ENCODE measurements at places on chromosomes 7 and 10.

GRCh38 chr7:6154542-6155404 is 117.7 kb downstream of the CYTH3 start:
- no peak for DNase-seq

DNA sequence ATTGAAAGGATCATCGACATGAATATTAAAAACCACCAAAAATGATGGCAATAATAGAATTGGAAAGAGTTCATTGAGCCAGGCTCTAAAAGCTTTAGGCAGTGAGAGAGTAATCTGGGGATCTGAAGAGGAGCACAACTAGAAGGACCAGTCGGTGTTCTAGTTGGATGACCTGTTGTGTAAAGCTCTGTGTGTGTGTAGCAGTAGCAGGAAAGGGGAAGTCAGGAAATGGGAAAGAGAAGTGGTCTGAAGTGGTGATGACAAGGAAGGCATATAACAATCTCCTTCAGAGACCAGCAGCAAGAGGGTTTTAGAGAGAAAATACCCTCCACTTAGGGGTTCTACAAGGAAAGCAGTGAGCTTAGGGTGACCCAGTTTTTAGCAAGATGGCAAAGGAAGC is 539.2 kb downstream of the HTR7 start:
- no peak for DNase-seq

- no peak for DNase-seq
Observed at GRCh38 chr7:122628651-122629411, 70.1 kb downstream of the RNF133 start.

- no peak for DNase-seq
Observed at GRCh38 chr10:23461557-23461956, 22.7 kb downstream of the OTUD1 start.

DNA sequence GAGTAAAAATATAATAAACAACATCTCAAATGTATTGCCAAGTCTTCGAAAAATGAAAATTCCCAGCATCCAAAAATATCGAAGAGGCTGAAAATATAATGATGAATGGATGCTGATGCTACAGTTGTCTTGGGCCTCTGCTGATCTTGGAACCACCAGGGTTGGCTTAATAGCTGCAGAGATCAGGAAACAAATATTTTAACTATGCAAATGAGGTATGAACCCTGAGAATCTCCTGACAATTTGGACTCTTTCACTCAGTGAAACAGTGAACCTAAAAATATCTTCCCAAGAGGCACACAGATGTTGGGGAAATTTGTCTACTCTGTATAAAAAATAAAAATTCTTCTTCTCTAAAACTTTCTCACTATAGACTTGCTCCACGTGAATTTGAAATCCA is 97.7 kb upstream of the EGFR start:
- no peak for DNase-seq

- no peak for DNase-seq
Observed at GRCh38 chr7:31327071-31327470, 13.5 kb downstream of the NEUROD6 start.

DNA sequence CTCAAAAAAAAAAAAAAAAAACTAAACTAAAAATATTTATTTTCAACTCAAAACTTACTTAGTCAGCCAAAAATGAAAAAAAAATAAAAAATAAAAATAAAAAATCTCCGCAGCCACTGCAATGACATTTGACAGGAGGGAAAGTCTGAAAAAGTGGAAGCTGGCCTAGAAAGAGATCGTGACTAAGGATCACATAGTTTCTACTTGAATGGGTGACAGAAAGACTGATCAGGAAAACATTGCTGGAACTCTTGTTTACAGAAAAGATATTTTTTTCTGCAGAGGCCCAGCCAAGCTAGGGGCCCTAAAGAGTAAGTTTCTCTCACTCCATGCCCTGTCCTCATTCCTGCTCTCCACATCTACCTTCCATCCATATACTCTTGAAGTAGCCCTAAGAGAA is 92.8 kb upstream of the KCND2 start:
- no peak for DNase-seq

DNA sequence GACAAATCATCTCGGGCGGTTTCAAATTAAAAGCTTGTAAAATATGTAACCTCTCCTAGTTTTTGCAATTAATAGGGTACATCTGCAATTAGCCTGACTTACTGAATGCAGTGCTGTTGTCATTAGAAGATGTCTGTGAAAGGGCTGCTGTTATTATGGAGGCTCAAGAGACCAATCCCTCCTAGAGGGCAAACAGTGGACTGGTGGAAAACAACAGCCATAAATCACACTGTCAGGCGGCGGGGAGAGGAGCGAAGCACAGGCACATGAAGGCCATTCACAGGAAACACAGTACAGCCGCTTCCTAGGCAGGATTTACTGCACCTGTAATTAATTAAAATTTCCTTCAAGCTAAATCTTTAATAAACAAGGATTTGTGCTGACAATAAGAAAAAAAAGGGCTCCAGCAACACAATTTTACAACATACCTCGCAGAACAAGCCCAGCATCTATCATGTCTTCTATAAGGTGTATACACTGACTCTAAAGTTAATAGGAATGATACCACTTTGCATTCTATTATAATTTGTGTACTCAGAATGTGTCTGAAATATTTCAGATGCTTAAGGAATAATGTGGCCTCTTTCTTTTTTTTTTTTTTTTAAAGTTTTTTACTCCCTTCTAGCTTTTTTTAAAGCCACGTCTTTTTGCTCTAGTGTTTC is 50.7 kb downstream of the ERCC6 start:
- no peak for DNase-seq

DNA sequence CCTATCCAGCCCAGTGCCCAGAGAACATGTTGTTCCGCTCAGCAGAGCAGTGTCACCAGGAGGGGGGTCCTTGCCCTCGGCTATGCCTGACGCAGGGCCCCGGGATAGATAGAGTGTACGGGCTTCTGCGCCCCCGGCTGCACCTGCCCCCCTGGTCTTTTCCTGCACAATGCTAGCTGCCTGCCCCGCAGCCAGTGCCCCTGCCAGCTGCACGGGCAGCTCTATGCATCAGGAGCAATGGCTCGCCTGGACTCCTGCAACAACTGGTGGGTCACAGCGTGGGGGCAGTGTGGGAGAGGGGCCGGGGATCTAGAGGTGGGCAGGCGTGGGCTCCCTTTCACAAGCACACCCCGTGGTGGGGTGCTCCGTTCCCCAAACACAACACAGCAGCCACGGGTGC is 31.4 kb upstream of the ZNF862 start:
- no peak for DNase-seq

GRCh38 chr7:48502021-48502420 is 330.8 kb downstream of the ABCA13 start:
- DNase-seq = no peak

DNA sequence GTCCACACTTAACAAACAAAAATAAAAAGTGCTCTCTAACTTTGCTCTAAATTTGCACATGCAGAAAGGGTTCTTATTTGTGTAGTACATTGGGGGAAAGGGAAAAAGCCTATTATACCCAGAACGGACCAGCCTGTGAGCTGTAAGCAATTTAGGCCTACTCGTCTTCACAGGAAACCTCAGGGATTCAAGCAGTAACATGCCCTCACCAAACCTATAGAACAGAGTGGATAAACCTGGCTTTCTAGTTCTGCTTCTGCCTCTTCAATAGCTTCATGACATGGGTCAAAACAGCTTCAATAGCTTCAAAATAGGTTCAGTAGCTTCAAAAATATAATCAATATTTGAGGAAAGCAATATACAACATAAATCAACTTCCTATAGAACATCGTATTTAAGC is 163.7 kb downstream of the ARL4A start:
- DNase-seq = no peak

DNA sequence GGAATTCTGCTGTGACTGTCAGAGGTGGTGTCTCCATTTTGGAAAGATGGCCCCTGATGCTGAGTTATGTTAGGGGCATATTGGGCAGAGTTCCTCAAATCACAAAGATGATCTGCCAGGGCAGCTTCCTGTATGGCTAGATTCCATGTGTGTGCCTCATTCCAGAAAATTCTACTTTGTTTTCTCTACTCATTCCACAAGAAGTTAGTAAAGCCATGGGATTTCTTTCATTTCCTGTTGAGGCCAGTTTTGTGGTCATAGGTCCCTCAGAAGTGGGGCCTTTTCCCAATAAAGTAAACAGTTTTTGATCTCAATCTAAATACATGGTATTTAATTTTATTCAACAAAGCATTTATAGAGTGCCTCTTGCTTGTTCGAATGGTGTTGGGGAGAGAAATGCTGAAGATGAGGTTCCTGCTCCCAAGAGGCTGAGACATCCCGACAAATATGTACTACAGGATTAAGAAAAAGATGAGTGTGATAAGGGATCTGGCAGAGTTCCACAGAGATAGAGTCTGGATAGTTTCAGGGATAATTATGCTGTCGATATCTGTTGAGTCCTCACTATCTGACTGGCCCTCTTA is 33.0 kb downstream of the MINDY4 start:
- no peak for DNase-seq

DNA sequence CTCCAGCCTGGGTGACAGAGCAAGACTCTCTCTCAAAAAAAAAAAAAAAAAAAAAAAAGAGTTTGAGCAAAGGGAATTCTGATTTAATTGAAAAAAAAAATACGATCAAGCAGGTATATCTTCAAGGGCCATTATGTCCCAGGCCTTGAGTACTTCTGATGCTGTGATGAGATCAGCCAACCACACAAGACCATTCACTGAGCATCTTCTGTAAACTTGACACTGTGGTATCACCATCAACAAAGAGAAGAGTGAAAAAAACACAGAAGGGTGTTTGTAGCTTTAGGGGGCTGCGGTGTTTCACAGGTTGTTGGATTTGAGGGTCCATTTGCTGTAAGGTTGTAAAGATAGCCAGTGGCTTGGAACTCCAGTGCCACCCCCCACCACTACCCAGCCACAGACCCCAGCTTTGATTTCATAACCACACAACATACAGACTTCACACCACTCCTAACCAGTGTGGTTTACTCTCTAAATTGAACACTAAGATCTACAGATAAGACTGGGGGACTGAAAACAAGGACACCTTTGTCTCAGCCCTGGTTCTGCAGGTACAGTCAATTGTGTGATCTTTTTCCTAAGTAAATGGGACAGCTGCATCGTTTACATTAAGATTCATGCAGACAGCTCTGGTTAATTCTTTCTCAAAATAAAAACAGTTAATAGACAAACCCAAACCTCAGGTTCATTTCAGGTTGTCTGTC is 66.4 kb downstream of the CDC123 start:
- no peak for DNase-seq

GRCh38 chr10:105974803-105975456 is 1189.6 kb downstream of the SORCS1 start:
- DNase-seq = no peak

DNA sequence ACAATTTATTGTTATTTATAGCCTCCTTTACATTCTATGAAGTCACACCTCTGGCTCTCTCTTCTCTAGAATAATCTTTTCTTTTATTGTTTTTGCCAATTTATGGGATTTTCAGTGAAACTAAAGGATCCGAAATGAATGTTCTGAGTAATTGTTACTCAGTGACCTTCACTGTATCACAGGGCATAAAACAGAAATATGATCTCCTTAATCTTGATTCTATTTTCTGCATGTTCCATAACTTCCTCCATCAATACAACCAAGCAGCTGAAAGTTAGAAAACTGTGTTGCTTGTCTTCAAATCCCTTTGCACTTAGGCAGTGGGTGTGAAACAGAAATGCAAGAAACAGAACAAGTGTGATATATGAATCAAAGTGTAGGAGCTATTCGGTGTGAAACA is 57.4 kb upstream of the FERD3L start:
- no peak for DNase-seq

DNA sequence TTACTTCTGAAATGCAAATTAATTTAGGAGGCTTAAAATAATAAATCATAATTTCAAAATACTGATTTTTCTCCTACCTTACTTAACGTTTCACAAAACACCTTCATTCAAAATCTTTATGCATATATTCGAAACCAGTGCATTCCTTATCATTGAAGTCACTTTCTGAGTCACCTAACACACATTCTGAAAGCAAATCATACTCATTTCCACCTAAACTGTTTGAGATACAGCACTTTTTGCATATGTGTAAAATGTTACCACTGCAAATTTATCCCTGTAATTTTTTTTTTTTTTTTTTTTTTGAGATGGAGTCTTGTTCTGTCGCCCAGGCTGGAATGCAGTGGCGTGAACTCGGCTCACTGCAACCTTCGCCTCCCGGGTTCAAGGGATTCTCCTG is 15.7 kb downstream of the PPP3CB start:
- DNase-seq = no peak
